Naive thymus-derived CD4-positive, alpha-beta T cell (primary cell): ENCODE measurements at places on chromosomes 2 and 18. TPM values are rescaled to one million over a fixed set of nuclear protein-coding genes. Genes with fewer than 3 reads are reported as not detected.

- DNase-seq = no peak
These were observed 28.7 kb upstream of the MARCO start for GRCh38 chr2:118913131-118913802.

The LYG1 gene
- 0.56 TPM for polyA plus RNA-seq

DNA sequence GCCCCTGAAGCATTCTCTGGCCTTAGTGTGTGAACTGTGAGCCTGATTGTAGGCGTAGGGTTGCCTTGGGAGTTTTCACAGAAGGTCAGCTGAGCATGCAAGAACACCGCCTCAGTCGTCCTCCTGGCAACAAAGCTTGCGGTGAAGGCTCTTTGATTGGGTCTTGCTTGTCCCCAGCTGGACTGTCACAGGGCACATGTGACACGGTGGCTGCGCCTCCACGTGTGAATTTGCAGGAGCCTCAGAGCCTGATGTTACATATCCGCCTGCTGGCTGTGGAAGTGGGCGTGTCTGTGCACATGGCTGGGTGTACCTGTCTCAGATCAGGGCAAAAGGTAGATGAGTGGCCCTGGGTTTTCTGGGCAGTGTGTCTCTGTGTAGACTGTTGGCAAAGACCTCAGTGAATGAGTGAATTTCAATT, 228.7 kb downstream of the HAUS1 start:
- no peak for DNase-seq

The AMER3 gene
- not detected for polyA plus RNA-seq

DNA sequence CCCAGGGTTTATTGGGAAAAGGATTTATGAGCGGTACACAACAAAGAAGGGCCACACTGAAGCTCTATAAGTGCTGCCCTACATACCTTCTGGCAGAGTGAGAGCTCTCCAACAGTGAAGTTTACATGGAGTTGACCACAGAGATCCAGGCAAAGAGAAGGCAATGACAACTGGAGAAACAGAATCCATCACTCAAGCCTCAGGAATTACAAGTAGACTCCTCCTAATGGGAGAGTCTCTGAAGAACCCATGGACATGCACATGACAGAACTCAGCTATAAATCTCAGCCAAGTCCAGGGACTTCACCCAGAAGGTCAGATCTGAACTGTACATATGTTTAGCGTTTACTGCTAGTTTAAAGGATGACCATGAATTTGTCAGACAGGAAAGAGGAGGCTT, 164.7 kb downstream of the DNAH7 start:
- DNase-seq = no peak

The DHRS9 gene
- polyA plus RNA-seq = not detected

GRCh38 chr2:208280234-208280633, 14.2 kb downstream of the PIKFYVE start:
- DNase-seq = no peak

GRCh38 chr2:27194538-27195354, 17.1 kb upstream of the ATRAID start:
- DNase-seq = no peak

- DNase-seq = no peak
These were observed 194.5 kb downstream of the DNER start for GRCh38 chr2:229519655-229520430.

DNA sequence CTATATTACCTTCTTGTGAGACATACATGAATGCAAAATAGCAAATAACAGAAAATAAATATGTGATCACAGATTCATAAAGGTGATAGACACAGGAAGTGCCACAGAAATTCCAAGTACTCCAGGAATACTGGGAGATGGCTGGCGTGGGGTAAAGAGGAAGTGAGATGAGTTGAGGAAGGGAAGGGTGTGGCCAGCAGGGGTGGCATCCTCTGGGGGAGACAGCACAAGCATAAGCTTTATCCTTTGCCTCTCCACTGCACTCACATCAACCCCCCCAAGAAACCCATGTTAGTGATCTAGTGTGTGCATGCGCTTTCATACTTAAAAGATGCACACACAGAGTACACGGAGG, 94.8 kb upstream of the B3GNT7 start:
- no peak for DNase-seq

- no peak for DNase-seq
These were observed 275.2 kb downstream of the IRS1 start for GRCh38 chr2:226524381-226524843.

GRCh38 chr2:182522972-182523473, 96.2 kb upstream of the PDE1A start:
- no peak for DNase-seq

GRCh38 chr2:22788749-22789327, 596.1 kb upstream of the KLHL29 start:
- no peak for DNase-seq

GRCh38 chr18:45291621-45292615, 323.4 kb upstream of the SLC14A2 start:
- DNase-seq = no peak
